ENCODE measurements at places on chromosomes 2 and 18.

- no peak for DNase-seq
Observed at GRCh38 chr2:235728800-235729556, 235.1 kb downstream of the AGAP1 start.

GRCh38 chr2:171159372-171160118, 1.1 kb downstream of the TLK1 start:
- peak; percentile 60 for DNase-seq

DNA sequence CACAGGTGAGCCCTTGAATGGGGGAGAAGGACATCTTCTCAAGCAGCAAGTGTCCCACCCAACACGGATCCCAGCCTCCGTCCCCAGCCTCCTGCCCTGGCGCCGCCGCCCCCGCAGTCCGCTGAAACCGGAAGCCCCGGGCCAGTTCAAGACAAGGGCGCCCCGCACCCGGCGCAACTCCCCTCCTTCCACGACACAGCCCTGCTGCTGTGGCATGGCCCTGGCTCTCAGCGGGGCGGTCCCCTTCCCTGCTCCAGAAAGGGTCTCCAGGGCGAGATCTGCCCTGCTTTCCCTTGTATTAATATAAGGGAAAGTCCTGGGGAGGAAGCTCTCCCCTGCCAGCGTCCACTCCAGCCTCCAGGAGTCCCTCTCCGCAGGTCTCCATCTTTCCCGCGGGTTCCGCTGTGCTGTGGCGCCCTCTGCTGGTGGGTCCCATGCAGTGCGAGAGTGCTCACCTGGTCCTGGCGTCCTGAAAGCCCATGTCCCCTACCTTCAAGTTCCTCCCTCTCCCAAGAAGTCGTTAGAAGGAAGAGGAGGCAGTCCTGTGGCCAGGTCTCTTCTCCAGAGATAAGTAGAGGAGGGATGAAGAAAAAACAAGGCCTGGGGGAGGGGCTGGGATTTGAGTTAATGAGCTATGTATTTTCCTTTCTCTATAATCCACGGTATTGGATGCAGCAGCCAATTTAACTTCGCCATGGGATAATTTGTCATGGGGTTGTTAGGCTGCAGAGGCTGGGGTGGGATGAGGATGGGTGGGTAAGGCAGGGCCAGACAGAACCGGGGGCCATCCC, 176.0 kb downstream of the SMAD2 start:
- peak; percentile 13 for DNase-seq

GRCh38 chr2:195456771-195457170, 200.3 kb upstream of the SLC39A10 start:
- DNase-seq: no peak

GRCh38 chr2:62217421-62217820, 21.5 kb downstream of the B3GNT2 start:
- DNase-seq: no peak

GRCh38 chr2:152647552-152647951, 69.7 kb downstream of the PRPF40A start:
- DNase-seq: no peak

DNA sequence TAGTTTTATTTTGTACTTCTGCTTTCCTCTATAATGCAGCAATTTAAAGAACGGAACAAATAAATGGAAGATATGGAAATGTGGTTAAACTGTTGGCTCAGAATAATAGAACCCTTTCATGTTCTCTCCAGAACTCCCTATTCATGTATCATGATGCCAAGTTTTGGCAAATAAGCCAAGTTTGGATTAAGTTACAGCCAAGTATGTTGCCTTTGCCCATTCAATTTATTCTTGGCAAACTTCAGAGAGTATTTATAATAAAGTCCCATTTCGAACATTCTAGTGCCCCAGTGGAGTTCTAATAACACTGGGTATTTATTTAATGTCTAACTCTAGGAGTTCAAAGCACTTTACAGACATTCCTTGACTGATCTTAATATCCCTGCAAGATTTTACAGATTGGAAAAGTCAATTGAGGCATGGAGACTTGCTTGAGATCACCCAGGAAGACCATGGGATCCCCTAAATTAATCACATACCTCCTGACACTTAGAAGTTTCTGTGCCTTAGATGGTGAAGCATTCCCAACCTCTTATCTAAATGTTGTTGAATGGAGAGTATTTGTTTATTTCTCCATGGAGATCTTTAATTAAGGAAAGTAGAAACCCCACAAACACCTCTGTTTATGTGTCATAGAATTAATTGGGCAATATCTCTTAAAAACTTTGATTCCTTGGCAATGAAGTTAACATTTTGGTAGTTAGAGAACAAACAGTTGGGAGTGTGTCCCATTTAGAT, 106.7 kb downstream of the ACKR3 start:
- DNase-seq: no peak

DNA sequence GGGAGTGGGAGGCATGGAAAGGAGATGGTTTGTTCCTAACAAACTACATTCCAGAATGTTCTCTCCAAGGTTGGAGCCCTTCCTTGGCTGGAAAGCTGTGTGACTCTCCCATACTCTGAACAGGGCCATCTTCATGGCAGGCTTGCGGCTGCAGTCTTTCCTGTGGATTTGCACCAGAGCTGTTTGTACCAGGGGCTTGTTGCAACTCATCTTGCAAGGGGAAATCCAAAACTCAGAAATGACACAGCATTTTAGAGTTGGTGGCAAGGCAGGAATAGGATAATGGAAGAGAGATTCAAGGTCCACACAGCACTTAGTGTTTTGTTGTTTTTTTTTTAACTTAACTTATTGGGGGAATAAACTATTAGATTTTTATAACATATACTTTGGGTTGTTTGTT, 73.7 kb upstream of the ZNF516 start:
- DNase-seq: peak; percentile 67

GRCh38 chr2:32864334-32865111, 82.2 kb upstream of the LTBP1 start:
- DNase-seq: no peak

GRCh38 chr2:8628179-8628865, 53.5 kb upstream of the ID2 start:
- DNase-seq: no peak

DNA sequence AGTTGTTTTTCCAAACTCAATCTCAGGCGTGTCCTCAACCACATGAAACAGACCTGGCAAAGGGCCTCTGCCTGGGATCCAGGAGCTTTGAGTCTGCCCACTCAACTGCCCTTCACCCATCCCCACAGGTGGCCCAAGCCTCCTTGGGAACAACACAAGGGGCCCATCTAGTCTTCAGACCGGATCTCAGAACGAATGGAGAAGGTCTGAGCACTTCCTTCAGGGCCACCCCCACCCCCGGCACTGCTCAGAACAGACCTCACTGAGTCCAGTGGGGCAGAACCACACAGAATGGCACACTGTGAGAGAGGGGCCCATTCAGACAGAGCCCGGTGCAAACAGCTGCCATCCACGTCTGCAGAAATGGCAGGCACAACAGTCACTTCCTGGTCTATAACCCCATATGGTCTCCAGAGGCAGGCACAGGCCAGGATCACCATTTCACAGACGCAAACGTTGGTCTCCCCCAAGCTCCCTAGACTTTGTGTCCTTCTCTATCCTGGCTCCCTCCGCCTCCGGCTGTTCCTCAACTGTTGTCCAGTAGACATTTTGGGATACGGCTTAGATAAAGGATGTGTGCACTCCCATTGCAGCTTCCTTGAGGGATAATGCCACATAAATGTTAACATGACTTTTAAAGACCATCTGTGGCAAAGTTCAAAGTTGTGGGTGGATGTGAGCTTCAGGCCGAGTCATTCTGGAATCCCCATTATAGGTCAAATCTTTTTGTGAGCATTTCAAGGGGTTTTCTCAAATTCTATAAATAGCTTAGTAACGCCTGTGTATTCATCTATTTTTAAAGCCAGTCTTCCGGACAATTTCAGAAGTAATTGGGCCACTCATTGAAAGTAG, 149.7 kb downstream of the SMAD7 start:
- DNase-seq: peak; percentile 93

GRCh38 chr2:111159641-111160040, 38.9 kb downstream of the BCL2L11 start:
- no peak for DNase-seq

- DNase-seq: no peak
Observed at GRCh38 chr2:232876978-232877441, 6.9 kb downstream of the SNORC start.

DNA sequence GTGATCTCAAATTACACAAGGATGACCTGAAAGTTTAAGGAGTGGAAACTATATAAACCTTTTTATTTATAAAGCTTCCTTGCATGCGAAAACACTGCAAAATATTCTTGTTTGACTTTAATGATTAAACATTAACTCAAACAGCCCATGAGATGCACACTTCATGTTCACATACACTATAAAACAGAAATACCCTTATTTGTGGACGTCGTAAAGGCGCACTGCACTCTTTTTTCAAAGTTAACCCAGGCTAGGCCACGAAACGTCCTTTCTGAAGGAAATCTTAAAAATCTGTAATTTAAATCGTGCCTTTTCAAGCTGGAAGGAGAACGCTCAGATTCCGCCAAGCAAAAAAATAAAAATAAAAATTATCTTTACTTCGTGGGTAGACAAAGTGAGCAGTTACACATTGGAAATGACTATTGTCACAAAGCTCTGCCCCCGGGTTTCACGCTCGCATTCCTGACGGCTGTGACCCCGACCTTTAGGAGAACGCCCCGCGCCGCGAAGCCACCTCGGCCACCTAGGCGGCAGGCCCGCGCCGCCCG, 728 bp downstream of the FAM168B start:
- DNase-seq: no peak

- DNase-seq: no peak
Observed at GRCh38 chr2:234355021-234355720, 141.7 kb downstream of the ARL4C start.

- DNase-seq: no peak
Observed at GRCh38 chr2:5528706-5529105, 163.5 kb upstream of the SOX11 start.

GRCh38 chr2:205495819-205496218, 186.5 kb upstream of the NRP2 start:
- DNase-seq: no peak

DNA sequence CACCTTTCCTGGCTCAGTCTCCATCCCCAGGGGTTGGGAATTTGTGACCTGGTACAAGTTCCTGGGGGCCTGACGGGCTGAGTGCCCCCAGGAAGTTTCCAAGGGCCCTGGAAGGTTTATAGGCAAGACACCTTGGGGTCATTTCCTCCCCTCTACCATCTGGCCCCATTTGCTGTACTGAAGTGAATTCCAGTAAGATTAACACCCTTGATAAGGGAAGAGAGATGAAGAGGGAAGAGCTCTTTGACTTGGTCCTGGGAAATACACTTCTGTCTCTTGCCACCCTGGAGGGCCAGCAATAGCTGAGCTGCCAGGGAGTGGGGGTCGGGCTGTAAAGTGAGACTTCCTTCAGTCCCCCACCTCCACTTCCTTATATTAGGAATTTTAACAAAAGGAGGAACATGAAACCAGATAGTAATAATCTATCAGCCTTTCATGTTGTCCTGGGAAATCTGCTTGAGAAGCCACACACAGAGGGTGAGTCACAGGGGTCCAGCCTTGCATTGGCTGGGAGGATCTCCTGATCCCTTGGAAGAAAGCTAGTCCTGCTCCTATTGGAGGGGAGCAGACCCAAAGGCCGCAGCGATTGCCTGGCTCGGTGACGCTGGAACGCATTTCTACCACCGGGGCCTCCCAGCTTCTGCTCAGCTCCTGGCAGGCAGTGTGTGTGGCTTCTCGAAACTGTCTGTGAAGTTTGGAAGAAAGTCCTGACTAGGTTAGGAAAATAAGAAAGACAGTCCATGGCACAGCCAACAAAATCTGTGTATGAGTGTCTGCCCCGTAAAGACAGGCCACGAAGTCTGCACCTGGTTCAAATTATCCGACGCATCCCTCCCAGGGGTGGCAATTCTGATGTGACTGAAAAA, 87.3 kb downstream of the ACAA2 start:
- DNase-seq: no peak

- DNase-seq: no peak
Observed at GRCh38 chr2:215364157-215365155, 52.6 kb downstream of the ATIC start.

GRCh38 chr2:180015951-180016709, 9.0 kb upstream of the CWC22 start:
- no peak for DNase-seq

- peak; percentile 71 for DNase-seq
Observed at GRCh38 chr2:112582314-112582746, 2.1 kb upstream of the CHCHD5 start.

DNA sequence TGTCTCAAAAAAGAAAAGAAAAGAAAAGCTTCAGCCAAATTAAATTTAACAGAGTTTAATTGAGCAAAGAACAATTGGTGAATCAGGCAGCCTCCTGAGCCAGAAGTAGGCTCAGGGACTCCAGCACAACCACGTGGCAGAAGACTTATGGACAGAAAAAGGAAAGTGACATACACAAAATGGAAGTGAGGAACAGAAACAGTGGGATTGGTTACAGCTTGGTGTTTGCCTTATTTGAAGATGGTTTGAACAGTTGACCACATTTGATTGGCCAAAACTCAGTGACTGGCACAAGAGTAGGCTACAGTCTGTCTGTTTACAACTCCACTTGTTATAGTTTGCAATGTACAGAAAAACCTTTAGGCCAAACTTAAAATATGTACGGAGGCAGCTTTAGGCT, 83.1 kb downstream of the SOCS6 start:
- peak; percentile 45 for DNase-seq

GRCh38 chr18:32036506-32037180, 18.0 kb downstream of the RNF125 start:
- no peak for DNase-seq

- peak; percentile 68 for DNase-seq
Observed at GRCh38 chr2:31980674-31981356, 30.0 kb downstream of the MEMO1 start.

GRCh38 chr2:240917009-240917683, 11.0 kb downstream of the CROCC2 start:
- DNase-seq: no peak

DNA sequence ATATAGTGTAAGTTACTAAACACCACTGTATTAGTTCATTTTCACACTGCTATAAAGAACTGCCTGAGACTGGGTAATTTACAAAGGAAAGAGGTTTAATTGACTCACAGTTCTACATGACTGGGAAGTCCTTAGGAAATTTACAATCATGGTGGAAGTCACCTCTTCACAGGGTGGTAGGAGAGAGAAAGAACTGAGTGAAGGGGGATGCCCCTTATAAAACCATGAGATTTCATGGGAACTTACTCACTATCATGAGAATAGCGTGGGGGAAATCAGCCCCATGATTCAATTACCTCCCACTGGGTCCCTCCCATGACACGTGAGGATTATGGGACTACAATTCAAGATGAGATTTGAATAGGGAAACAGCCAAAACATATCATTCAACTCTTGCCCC, 618.0 kb downstream of the NYAP2 start:
- DNase-seq: peak; percentile 36
